ENCODE measurements at places on chromosomes 7 and 10.

DNA sequence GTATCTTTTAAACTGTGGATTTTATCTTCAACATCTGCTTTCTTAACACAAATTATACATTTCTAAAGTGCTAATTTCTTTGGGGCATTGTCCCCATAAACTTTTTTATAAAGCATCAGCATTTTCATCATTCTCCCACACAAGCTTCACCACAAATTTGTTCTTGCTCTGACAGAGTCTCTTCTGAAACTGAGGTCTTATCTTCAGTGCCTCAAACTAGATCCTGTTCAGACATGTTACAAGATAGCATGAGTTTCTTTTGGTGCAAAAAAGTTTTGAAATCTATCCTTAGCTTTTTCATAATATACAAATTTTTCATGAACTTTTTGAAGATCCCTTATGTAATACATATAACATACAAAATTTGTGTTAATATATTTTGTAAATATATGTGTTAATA, 346.6 kb downstream of the IPMK start:
- no peak for DNase-seq

DNA sequence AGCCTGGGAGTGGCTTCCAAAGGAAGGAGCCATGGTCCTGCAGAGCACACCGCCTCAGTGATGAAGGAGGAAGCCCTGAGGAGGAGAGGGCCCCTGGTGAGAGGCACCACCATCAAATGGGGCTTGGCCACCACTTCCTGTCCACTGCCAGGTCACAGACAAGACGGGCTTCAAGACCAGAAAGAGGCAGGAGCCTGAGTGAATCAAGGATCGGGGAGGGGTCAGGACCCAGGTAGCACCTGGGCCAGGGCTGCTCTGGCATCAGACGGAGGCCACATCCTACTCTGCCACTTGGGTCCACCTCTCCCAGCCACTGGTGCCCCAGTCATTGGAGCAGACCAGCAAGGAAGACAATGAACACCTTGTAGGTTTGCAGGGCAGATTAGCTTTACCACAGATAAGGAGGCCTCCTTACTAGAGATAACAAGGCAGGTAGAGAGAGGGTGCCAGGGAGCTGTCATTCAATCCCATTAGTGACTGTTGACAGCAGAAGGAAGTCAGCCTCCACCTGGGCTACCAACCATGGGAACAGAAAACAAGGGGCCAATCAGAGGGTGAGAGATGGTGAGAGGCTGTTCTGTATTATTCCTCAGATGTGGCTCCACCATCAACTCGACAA, 143.4 kb downstream of the TNS3 start:
- no peak for DNase-seq

DNA sequence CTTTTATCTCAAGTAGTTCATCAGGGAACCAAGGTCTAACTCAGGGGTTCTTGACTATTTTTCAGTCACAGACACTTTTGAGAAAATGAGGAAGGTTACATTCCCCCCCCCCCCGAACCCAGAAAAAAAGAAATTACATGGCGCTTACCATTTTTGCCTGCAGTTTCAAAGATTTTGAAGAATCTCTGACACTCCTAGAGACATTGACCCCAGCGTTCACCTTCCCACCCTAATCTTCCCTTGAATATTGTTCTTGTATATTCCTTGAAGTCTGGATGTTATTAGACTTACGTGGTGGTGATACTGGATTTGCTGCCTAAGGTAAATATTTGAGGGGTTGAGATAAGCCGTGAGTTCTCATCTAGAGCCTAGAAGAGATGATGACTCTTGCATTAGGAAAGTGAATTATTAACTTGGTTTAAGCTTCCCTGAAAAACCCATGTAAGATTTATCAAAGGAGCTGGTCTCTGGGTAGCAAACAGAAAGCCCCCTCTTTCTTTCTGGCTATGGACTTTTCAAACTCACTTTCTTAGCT, 245.7 kb upstream of the FOXK1 start:
- no peak for DNase-seq

DNA sequence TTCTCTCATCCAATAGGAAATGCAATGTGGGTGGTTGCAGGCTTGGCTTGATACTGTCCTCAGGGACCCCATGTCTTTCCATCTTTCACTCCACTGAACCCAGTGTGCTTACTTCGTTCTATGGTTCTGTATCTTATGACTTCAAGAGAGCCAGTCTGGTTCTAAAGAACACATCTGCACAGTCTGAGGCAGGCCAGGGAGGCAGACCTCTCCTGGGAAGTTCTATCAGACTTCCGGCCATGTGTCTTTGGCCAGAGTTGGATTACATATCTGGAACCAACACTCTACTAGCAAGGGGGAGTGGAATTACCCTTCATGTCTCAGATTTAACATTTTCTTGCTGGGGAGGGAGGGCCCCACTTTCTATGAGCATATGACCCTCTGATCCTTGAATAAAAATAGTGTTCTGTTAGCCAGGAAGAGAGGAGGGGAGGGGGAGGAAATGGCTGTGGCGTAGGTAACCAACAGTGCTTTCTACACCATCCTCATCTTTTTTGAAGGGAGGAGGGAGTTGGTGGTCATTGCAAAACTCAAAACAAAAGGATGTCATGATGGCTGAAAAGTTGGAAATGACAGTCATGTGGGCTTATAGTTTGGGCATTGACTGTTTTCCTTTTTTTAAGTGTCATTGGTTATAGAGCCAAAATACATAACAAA, 370.2 kb downstream of the GATA3 start:
- no peak for DNase-seq

DNA sequence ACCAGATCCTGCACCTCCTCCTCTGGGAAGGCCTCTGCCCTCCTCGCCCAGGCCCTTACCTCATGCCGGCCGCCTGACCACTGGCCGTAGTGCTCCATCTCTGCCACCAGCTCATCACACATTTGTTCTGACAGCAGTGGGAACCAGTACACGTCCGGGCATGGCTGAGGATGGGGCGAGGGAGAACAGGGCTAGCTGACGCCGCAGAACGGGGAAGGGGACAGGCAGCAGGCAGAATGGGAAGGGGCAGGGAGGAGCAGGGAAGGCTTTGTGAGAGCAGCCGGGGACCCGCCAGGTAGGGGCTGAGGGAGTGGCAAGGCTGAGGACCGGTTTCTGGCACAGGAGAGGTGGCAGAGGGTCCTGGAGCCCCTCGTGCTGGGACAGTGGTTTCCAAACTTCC, 8.0 kb upstream of the MOGAT3 start:
- DNase-seq = no peak

DNA sequence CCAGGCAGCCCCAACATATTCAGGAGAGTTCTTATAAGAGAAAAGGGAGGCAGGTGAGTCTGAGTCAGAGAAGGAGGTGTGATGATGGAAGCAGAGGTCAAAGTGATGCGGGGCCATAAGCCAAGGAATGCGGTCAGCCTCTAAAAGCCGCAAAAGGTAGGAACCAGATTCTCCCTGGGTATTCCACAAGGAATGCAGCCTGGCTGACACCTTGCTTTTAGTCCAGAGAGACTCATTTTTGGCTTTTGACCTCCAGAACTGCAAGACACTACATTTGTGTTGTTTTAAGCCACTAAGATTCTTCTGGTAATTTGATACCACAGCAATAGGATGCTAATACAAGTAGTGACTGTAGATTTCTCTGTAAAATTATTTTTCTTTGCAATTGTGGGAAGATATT, 151.5 kb upstream of the EEPD1 start:
- DNase-seq = no peak

DNA sequence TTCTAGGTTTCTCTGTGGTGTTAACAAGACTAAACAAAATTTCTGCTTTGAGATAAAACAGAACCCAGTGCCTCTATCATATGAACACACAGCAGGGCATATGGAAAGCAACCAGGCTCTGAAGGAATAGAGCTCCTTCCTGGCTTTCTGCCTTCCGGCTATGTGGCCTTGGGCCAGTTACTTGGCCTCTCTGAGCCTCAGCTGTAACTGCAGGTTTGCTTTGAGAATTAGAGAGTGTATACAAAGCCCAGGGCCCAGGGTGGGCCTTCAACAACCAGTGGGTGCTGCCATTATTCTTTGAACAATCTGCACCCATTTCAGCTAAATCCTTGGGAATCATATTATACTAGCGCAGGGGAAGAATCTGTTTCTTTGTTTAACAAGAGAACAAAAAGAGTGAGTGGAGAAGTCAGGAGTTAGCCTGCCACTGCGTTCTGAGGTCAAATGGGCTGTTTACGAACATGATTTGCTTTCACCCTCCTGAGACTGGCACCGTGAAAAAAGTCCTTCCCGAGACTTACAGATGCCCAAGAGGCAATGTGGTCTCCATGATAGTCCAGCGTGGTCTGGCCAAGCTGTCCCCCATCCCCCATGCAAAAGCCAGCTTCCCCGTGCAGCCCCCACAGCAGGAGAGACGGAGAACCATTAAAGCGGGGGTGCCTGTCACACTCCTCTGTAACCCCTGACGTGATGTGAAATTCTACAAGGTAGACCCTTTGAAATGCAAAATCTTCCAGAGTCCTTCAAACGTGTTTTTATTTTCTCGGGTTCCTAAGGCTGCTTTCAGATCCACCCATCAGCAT, 4.9 kb downstream of the FAM53B start:
- no peak for DNase-seq

GRCh38 chr7:90720984-90721760, 125.1 kb downstream of the CDK14 start:
- no peak for DNase-seq

- DNase-seq = no peak
These were observed 1429.3 kb upstream of the LRRTM3 start for GRCh38 chr10:65496541-65496940.

DNA sequence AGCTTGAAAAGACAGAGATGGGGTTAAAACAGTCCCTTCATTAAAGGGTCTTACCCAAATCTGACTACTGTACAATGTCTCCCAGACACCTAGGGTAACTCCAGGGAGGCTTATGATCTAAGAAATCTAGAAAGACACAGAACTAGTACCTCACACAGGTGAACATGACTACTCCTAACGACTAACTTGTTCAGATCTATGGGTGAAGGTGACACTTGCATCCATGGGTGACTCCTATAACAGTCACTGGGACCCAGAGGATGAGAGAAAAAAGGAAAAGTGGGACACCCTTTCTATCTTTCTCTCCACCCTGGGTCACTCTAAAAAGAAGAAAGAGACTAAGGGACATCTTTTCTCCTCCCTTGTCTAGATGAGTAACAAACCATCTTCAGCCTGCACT, 19.2 kb downstream of the AKR1C8 start:
- no peak for DNase-seq

DNA sequence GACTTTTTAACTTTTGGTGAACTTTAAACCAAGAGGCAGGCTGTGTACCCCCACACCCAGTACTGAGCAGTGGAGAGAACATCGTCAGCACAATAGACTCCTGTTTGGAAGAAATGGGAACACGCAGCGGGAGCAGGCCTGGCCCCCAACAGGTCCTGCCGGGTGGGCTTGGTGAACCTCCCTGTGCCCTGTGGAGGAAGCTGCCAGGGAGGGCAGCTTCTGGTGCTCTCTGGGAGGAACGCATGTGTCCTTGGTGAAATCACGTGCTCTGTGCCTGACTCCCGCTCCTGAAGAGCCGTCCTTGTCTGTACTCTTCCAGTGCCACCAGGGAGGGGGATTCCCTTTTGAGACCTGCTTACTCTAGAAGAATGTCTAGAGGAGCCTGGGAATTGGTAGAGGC, 31.6 kb downstream of the CHAT start:
- no peak for DNase-seq

DNA sequence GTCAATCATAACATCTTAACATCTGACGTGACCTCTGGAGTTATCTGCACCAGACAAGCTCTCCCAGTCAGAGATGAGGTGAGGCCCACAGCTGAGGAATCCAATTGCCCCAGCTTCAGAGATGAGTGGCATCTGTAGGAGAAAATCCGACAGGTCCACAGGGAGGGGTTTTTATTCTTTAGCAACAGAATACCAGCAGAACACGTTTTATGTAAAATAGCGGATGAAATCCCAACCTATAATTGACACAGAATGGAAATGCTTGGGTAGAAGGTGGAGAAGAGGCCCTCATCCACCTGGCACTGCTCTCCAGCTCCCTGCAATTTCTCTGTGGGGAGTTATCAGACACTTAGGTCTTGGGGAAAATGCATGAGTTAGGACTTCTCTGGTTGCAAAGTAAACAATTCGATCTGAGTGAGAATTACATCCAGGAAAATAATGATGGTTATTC, 144.2 kb upstream of the NRP1 start:
- no peak for DNase-seq

DNA sequence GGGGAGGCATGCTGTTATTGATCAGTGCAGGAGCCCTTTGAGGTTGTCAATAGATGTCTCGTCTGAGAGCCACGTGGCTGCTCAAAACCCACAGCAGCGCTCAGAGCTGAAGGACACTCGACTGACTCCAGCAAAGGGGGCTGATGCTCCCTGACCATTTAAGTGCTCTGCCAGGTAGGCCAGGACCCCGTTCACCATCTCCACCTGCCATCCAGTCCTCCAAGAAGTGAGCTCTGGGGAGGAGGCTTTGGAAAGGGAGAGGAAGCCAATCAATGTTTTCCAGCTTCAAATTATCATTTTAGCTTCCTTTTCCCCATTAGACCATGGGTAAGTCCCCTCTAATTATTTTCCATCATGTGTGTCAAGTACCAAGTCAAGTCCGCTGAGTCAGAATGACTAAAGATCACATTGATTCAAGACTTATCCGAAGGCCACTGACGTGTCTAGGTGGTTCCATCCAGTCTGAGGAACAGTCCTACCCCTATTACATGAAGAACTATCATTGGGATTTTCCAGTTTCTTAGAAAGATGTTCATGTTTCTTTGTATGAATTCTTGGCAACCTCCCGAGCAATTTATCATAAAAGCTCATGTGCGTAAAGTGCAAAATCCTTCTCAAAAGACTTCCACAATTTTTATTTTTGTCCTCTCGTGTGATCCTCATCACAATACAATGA, 302.6 kb upstream of the LYZL1 start:
- no peak for DNase-seq

- DNase-seq = no peak
These were observed 980.9 kb downstream of the GATA3 start for GRCh38 chr10:9035355-9035754.

DNA sequence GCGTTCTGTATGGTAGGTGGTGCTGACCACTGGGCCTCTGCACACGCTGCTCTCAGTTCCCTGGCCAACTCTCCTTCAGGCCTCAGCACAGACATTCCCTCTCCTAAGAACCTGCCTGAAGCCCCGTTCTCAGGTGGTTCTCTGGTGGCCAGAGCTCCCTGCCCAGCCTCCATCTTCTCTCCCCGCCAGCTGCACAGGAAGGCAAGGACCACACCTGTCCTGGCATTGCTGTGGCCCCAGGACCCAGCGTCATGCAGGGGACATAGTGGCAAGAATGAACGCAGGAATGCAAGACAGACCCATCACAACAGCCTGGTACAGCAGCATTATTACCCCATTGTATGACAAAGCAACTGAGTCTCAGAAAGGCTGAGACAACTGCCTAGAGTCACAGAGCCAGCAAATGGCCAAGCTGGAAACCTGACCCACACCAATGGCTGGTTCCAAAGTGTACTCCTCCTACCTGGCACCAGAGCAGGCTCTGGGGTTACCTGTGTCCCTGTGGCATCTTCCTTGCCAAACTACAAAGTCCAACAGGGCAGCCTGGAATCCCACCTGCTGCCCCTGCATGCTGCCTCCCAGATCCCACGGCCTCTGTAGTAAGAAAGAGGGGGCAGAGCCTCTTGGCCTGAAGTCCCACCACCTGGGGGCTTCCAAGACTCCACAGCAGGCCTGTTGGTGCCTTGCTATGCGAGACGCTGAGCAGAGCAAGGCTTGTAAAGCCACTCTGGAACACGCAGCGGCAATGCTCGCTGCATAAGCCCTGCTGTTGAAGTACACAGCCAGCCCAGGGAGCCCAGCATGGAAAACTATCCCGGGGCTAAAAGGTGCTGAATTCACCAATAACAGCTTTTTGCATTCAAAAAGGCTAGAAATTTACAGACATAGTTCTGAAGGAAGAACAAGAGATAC, 73.3 kb downstream of the CHST15 start:
- DNase-seq = no peak

- DNase-seq = no peak
These were observed 692.6 kb downstream of the SUGCT start for GRCh38 chr7:40827222-40828085.

GRCh38 chr7:71976645-71977044, 435.5 kb downstream of the CALN1 start:
- no peak for DNase-seq
